ENCODE measurements at places on chromosomes 7 and 10. TPM values are rescaled to one million over a fixed set of nuclear protein-coding genes. Genes with fewer than 3 reads are reported as not detected.

- no peaks in the 10 kb centered on the region for H3K4me1 ChIP-seq
- H3K36me3 ChIP-seq = no peaks in the 10 kb centered on the region
- DNase-seq = no peak
These were observed 114.2 kb upstream of the HABP2 start for GRCh38 chr10:113438652-113439051.

- H3K4me3 ChIP-seq = no peak overlapping the region
- DNase-seq = no peak
- H3K4me1 ChIP-seq = no peaks in the 10 kb centered on the region
- H3K27me3 ChIP-seq = no peaks in the 10 kb centered on the region
These were observed 789.4 kb downstream of the TYW1 start for GRCh38 chr7:67786021-67786420.

GRCh38 chr7:99910976-99911375 is 8.4 kb downstream of the TRIM4 start:
- peaks cover 46% of the 10 kb centered on the region for H3K4me1 ChIP-seq
- no peak overlapping the region for H3K4me3 ChIP-seq
- H3K36me3 ChIP-seq = peaks cover 63% of the 10 kb centered on the region
- no peak for DNase-seq
- no peak overlapping the region for H3K27ac ChIP-seq

DNA sequence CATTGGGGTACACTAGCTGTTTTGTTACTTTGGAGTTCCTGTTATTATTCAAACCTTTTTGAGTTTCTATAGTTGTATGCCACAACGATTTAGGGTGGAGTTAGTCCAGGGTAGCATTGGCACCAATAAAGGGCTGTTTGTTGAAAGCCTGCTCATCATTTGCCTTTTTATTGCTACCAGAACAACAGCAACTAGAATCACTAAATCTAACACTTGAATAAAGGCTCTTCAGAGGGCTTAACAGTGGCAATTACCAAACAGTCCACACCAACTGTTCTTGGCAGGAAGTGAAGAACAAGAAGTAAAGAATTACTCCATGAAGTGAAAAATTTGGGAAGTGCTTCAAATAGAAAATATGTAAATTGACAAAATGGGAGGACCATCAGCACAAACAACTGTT is 621.4 kb downstream of the PHTF2 start:
- H3K36me3 ChIP-seq = no peaks in the 10 kb centered on the region
- no peak overlapping the region for H3K4me3 ChIP-seq
- H3K27ac ChIP-seq = no peak overlapping the region
- H3K4me1 ChIP-seq = no peaks in the 10 kb centered on the region
- H3K27me3 ChIP-seq = no peaks in the 10 kb centered on the region

DNA sequence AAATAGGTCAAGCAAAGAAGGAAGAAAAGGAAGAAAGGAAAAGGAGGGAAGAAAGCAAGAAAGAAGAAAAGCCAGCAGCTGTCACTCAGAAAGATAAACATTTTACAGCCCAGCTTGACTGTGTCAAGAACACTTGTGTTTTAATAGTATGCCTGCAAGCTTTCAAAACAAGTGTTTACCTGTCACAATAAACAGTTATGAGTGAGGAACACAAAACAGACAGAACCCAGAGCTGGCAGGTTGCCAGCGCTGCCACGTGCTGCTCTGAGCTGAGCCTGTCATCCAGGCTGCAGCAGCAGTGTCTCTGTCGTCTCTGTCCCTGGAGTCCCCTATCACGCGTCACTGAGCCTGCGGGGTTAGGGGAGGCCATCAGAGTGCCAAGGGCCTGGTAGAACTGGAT is 827.6 kb upstream of the AUTS2 start:
- no peak overlapping the region for H3K4me3 ChIP-seq
- no peaks in the 10 kb centered on the region for H3K4me1 ChIP-seq
- no peak for DNase-seq
- no peaks in the 10 kb centered on the region for H3K27me3 ChIP-seq

- DNase-seq = no peak
- H3K4me1 ChIP-seq = no peaks in the 10 kb centered on the region
- H3K27ac ChIP-seq = no peak overlapping the region
These were observed 208.2 kb upstream of the PRKCQ start for GRCh38 chr10:6788231-6788630.

GRCh38 chr10:10785627-10786026 is 232.0 kb upstream of the CELF2 start:
- H3K4me3 ChIP-seq = no peak overlapping the region
- no peak overlapping the region for H3K27ac ChIP-seq
- no peak for DNase-seq
- no peaks in the 10 kb centered on the region for H3K36me3 ChIP-seq
- no peaks in the 10 kb centered on the region for H3K27me3 ChIP-seq
- H3K4me1 ChIP-seq = peaks cover 8% of the 10 kb centered on the region

DNA sequence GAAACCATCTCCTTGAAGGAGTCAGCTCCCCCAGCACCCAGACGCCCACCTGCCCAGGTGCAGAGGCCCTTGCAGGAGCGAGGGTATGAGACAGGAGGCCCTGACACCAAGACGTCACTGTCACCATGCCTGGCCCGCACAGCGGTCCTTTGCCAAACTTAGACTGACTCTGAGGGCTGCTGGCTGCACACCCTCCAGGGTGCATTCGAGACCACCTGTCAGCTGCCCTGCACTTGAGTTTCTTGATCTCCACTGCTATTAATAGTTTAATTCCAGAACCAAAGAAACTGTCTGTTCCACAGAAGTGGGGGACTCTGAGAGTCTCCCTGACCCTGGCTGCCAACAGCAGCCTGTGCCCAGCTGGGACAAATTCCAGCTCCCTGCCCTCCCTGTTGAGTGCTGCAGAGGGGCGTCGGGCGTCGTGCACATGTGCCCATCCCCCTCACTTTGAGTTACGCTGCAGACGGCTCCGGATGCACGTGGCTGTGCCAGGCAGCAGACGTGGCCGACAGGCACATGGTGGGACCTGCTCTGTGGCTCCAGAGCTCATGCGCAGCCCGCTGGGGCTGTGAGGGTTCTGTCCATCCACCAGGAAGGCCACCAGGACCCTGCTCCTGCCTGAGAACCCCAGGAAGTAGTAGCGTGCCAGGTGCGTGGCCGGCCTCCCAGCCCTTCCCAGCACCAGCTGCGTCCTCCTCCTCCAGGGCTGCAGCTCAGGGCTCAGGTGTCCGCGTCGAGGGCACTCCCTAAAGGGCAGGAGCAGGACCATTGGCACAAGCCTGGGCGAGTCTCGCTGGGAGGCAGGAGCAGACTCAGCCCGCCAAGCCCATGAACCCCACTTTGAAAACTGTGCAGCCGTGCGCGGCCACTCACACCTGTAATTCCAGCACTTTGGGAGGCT is 24.8 kb downstream of the ELFN1 start:
- H3K4me3 ChIP-seq = no peak overlapping the region
- peak; percentile 62 for DNase-seq
- H3K27ac ChIP-seq = no peak overlapping the region
- peaks cover under 1% of the 10 kb centered on the region for H3K27me3 ChIP-seq
- peaks cover 11% of the 10 kb centered on the region for H3K4me1 ChIP-seq
- no peaks in the 10 kb centered on the region for H3K36me3 ChIP-seq

DNA sequence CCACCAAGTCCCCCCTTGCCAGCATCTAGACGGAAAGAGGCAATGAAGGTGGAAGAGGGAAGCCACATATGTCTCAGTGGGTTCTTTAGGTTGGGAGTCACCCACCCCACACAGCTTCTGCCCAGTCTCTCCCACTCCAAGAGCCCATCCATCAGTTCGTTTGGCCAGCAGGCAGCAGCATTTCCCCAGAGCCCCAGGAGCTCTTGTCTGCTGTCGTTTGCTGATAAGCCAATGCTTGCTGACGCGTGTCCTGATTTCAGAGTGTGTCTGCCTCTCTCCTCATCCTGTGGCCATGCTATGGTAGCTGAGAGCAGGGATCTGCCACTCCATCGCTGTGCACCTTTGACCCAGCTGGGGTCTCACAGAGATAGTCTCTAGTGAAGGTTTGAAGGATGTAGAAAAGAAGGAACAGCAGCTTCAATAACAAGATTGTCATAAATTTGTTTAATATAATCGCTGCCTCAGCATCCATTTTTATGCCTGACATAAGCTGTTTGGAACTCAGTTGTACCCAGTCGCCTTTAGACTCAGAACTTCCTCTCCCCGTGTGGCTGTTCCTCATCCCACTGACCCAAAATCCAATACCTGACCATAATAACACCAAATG is 39.4 kb upstream of the GDF10 start:
- peak; percentile 69 for DNase-seq
- no peaks in the 10 kb centered on the region for H3K27me3 ChIP-seq
- peak overlapping the region; percentile 74 for H3K27ac ChIP-seq
- H3K4me1 ChIP-seq = peaks cover 11% of the 10 kb centered on the region

GRCh38 chr7:17976952-17977351 is 36.7 kb upstream of the SNX13 start:
- no peak for DNase-seq
- no peaks in the 10 kb centered on the region for H3K36me3 ChIP-seq
- no peaks in the 10 kb centered on the region for H3K27me3 ChIP-seq
- no peaks in the 10 kb centered on the region for H3K4me1 ChIP-seq
- no peak overlapping the region for H3K27ac ChIP-seq

DNA sequence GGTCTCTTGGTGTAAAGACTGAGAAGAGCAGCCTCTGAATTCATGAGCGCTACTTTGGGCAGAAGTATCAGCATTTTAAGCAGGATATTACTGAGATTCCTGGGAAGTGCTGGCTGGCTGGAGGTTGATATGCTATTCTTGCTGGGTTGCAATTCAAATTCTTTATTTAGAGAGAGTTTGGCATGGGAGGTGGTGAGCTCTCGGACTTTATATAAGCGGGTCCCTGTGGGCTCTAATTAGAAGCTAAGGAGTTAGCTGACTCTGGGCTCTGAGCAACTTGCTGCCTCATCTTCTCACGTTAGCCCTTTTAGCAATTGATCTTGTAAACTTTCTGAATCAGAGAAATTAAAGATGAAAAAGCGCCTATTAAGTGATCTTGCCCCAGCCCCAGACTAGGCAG is 430.9 kb downstream of the SORCS3 start:
- H3K27me3 ChIP-seq = no peaks in the 10 kb centered on the region
- H3K27ac ChIP-seq = no peak overlapping the region

- H3K4me3 ChIP-seq = no peak overlapping the region
- DNase-seq = no peak
These were observed 178.0 kb upstream of the FRMD4A start for GRCh38 chr10:14508725-14509124.

GRCh38 chr10:113613427-113613826 is 50.4 kb downstream of the NRAP start:
- no peak overlapping the region for H3K27ac ChIP-seq
- no peak overlapping the region for H3K4me3 ChIP-seq
- H3K27me3 ChIP-seq = peaks cover 14% of the 10 kb centered on the region
- H3K36me3 ChIP-seq = no peaks in the 10 kb centered on the region

GRCh38 chr10:92757711-92758104 is 68.0 kb downstream of the HHEX start:
- no peak overlapping the region for H3K4me3 ChIP-seq
- H3K36me3 ChIP-seq = no peaks in the 10 kb centered on the region
- no peaks in the 10 kb centered on the region for H3K27me3 ChIP-seq
- no peak for DNase-seq

GRCh38 chr7:36944838-36945237 is 220.5 kb upstream of the AOAH start:
- peaks cover 54% of the 10 kb centered on the region for H3K4me1 ChIP-seq
- no peaks in the 10 kb centered on the region for H3K27me3 ChIP-seq
- no peaks in the 10 kb centered on the region for H3K36me3 ChIP-seq
- no peak for DNase-seq
- H3K4me3 ChIP-seq = no peak overlapping the region

- no peaks in the 10 kb centered on the region for H3K27me3 ChIP-seq
- no peaks in the 10 kb centered on the region for H3K36me3 ChIP-seq
- DNase-seq = no peak
- H3K27ac ChIP-seq = peak overlapping the region; percentile 31
- peaks cover 30% of the 10 kb centered on the region for H3K4me1 ChIP-seq
These were observed 2.7 kb upstream of the ARHGAP22 start for GRCh38 chr10:48607356-48608278.

The DRGX gene
- total RNA-seq = not detected

The NPY gene
- total RNA-seq = not detected

The SLC16A9 gene
- total RNA-seq = 15.7 TPM

The ADAM12 gene
- total RNA-seq = 1.4 TPM

The CDC14C gene
- not detected for total RNA-seq

The ANKRD2 gene
- not detected for total RNA-seq

The MRLN gene
- not detected for total RNA-seq

The POU6F2 gene
- total RNA-seq = 0.23 TPM

Data from spleen (tissue), 13 donors.